ENCODE measurements at places on chromosomes 16 and 17.

- no peak for DNase-seq
Observed at GRCh38 chr16:4550591-4550990, 5.5 kb upstream of the C16orf96 start.

DNA sequence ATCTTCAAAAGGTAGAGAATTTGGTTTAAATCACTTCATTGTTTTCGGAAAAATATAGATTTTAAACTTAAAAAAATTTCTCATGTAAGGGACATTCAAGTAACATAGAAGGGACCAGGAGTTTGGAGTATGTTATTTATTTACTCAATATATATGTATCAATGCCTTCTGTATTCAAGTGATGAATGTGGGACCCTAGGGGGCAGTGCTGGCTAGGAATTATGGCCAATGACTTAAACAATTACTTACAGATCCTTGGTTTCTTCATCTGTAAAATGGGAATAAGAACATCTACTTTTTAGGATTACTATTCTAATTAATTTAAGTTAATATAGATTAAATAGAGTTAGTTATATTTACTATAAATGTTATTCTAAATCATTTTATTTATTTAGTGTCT, 886.3 kb upstream of the RBFOX1 start:
- DNase-seq, result no peak

GRCh38 chr16:88315543-88316105, 67.1 kb upstream of the ZNF469 start:
- DNase-seq, result peak; percentile 61

- peak; percentile 1 for DNase-seq
Observed at GRCh38 chr17:40448213-40448638, 5.0 kb downstream of the IGFBP4 start.

DNA sequence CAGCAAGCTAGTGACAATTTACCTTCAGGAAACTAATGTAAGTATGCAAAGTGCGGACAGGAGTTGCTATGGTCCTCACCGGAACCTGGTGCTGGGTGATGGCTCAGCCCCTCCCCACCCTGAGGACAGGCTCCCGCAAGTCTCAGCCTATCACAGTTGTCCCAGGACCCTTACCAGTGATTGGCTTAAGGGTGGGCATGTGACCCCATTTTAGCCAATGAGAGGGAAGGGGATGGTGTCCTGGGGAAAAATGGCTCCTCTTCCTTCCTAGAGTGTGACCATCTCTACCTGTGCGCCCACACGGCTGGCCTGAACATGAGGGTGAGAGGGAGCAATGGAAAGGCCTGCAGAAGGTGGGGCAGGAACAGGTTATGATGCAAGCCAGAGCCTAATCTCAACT, 80.4 kb downstream of the C16orf78 start:
- DNase-seq, result no peak

DNA sequence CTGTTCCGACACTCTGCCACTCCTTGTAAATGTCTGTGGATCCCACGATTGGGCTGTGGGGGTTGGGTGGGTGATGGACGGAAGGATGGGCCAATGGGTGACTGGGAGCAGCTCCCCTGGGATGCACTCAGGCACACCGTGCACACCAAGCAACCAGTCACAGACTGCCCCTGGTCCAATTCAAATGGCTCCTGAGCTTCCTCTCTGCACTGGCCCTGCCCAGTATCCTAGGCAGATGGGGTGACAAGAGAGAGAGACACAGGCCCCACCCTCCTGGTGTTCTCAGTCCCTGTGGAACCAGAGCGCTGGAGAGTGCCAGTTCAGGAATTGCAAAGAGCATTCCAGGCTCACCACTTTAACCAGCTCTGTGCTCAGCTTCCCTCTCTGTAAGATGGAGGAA, 32.8 kb downstream of the BEAN1 start:
- DNase-seq, result no peak

DNA sequence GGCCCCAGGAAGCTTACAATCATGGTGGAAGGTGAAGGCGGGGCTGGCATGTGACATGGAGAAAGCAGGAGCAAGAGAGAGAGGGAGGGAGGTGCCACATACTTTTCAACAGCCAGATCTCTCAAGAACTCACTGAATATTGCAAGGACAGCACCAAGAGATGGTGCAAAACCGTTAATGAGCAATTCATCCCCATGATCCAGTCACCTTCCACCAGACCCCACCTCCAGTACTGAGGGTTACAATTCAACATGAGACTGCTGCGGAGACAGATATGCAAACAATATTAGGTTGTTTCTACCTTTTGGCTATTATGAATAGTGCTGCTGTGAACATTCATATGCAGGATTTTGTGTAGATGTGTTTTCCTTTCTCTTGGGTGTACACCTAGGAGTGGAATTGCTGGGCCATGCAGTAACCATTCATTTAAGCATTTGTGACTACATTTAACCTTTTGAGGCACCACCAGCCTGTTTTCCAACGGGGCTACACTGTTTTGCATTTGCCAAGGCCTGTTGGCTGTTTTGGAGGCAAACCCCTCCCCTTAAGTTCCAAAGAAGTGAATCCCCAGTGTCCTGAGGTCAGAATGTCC, 28.8 kb downstream of the PLCG2 start:
- no peak for DNase-seq

GRCh38 chr17:62876673-62877405, 68.7 kb upstream of the MARCHF10 start:
- no peak for DNase-seq

- DNase-seq, result no peak
Observed at GRCh38 chr16:84042879-84043485, 387 bp upstream of the SLC38A8 start.

DNA sequence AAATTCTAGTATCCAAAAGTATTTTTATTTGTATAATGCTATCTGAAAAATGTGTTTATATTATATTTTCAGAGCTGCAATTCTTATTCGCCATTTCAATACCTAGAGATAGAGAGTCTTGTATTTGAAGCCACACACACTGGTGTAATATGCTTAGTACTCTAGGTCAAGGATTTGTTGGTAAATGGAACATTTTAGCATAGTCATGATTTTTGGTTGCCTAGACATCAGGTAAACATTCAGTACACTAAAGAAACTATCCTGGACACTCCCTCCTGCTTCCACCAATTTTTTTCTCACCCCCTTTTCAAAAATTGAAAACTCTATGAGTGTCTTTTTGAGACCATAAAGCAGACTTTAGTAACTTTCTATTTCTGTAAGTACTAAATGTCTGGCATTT, 20.8 kb downstream of the ABHD15 start:
- DNase-seq, result peak; percentile 8

GRCh38 chr17:65515959-65516948, 45.2 kb downstream of the AXIN2 start:
- peak; percentile 5 for DNase-seq

DNA sequence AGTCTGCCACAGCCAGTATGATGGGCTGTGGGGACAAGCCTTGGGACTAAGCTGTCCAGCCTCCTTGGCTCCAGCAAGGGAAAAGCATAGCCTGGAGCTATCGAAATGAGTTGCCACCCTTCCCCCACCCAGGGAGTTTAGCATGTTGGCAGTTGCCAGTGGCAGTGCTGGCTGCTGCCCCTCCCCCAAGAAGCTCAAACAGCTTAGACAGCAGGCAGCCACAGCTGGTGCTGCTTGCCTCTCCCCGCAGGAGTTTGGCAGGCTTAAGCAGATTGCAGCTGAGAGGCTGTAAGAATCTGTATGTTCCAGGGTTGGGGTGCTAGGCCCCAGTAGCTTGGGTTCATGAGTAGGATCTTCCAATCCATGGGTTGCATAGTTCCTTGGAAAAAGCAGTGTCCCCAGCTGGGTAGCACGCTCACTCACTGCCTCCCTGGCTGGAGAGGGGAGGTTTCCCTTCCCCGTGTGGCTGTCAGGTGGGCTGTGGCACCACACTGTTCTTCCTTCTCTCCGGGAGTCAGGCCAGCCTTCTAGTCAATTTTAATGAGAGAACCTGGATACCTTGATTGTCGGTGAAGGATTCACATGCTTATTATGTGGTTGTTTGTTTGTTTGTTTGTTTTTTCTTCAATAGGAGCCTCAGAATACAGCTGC, 506.1 kb downstream of the CDH11 start:
- DNase-seq, result no peak

DNA sequence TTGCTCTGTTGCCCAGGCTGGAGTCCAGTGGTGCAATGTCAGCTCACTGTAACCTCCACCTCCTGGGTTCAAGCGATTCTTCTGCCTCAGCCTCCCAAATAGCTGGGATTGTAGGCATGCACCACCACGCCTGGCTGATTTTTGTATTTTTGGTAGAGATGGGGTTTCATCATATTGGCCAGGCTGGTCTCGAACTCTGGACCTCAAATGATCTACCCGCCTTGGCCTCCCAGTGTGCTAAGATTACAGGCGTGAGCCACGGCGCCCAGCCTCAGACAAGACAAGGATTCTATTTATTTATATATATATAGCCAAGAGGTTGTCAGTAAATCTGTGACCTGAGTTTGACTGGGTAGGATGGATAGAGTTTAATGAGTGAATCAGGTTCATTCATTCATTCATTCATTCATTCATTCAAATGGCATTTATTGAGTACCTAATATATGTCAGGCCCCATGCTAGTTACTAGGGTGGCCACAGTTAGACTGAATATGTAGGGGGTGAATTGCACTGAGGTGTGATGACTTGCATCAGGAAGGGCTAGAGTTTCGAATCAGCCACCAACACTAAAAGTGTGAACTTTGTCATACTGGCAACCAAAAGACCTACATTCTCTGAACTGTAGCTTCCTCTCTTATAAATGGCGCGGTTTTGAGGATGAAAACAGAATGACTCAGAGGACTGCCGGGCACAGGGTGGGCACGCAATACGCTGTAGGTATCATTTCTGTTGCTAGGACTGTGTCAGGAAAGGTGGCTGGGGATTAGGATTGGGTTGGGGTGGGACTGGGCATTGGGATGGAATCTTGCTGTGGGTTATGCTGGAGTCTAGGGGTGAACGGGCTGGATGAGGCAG, 37.8 kb downstream of the ITGAE start:
- DNase-seq, result no peak

DNA sequence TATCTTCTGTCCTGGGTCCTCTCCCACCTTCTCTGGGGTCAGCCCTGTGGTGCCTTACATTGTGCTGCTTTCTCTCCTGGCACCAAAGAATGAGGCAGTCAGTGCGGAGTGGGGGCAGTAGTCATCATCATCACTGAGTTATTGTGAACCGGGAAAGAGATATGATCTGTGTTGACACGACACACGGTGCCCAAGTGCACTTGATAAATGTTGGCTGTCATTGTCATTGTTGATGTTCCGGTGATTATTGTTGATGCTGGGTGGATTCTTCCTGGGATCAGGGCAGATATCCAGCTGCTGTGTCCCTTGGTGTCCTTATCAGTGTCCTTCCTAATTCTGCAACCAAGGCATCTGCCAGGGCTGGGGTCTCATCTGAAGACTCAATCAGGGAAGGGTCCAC, 121.7 kb downstream of the ABCC6 start:
- no peak for DNase-seq

DNA sequence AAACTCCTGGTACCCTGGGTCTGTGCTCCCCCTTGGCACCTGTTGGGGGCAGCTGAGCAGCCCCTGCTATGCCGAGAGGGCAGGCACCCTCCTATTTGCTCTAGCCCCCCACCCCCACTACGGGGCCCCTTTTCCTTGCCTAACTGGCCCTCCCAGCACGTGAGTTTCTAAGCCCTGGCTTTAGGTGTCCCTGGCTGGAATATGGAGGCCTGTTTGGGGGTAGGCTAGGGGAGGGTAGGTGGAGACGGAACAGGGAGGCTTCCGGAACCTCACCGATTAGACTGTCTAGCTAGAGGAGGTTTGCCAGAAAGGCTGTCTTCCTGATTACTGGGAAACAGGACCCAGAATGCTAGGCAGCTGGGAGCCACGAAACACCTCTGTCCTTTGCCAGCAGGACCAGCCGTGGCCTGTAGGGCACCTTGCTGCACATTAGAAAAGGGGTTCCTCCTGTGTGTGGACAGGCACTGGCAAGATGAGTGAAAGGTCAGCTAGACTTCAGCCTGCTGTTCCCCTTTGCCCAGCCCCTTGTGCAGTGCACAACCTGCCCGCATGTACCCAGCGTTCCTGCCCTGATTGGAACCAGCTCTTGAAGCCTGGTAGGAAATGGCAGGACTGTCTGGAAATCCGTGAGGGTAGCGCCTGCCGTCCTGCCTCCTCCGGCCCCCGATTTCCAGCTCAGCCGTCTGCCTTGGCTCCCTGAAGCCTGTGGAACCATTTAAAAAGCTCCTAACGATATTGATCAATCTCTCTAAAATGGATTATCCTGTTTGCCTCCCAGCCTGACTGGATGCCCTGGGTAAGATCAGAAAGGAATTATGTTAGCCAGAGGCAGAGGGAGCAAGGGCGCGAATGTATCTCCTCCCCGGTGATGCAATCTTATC, 83.4 kb upstream of the GSE1 start:
- no peak for DNase-seq

Data from NCI-H226 (cell line).